Stimulated activated CD4-positive, alpha-beta T cell treated with anti-CD3 and anti-CD28 coated beads, Interleukin-1b, Interleukin-23, amount 100 ng/mL, for 4 hours (primary cell): ENCODE measurements at places on chromosomes 4 and X.

DNA sequence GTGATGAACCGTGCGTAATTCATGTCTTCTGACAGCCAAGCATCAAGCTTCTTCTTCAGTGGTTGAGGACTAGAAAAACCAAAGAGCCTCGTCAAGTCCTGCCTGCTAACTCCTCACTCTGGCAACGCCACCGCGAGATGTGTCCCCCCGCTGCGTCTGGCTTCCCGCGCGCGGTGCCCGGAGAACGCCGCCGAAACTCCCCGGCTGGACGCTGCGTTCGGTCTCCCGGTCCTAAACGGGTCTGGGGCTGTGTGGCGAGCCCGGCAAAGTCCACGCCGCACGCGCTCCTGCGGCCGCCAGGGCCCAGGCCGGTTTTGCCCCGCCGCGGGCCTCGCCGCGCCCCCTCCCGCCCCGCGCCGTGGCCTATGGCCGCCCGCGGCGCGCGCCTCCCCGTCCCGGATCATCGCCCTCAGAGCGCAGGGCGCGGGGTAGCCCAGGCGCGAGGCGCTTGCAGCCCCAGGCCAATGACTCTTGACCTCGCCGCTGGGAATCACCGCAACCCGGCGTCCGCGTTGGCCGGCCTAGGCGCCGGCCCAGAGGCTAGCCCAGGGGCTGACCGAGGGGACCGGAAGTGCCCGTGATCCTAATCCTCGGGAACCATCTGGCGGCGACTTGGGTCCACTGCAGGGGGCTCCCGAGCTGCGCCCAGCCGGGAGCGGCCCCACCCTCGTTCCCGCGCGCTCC lies at the start of gene AADAT:
TSS of gene AADAT (minus strand) at position 289 of the 684 bp plus-strand sequence. CDS start at position 23, 266 bp downstream.
- no peak for DNase-seq

DNA sequence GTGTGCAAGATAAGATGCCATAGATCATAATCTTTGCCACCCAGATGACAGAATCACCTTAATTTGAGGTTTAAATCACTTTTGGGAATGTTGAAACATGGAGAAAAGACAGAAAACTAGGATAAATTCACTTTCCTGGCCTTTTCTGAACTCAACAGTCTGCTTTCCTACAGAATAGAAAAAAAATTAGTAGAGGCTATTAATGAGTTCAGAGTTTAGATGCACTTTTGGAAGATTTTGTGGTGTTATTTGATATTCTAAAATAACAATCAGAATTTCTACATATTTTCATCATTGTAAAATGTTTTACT lies 195.9 kb downstream of the CAMK2D start:
- no peak for DNase-seq

DNA sequence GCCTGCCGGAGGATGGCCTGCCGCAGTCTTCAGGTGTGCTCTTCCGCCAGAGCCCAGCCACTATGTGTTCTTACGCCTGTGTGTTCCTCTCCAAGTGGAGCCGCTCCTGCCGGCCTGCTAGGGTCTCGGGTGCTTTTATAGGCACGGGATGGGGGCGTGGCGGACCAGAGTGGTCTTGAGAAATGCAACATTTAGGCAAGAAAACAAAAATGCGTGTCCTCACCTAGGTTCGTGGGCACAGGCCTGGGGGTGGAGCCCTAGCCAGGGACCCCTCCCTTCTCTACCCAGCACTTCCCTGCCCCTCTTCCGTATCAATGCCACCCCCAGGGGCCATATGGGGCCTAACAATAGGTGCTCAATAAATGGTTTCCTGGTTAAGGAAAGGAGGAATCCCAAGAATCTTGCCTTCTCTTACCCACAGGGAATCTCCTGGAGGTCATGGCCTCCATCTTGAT lies 34.4 kb upstream of the LRBA start:
- no peak for DNase-seq

DNA sequence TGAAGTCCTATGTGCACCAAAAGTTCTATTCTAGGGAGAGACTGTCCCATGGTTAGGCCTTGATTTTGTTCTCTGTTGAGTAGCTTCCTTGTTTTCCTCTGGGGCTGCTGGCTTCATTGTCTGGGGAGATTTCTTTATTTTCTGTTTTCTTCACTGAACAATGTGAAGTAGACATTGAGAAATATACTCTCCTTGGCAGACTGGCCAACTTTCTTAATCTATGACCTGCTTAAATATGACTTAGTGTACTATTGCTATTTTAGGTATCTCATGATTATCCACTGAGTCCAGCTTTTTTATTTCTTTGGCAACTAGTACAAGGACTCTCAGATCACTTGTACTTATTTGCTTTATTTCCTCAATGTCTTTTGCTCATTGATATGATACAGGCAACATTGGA lies 1594.6 kb downstream of the ARAP2 start:
- no peak for DNase-seq

GRCh38 chr4:150310159-150310895 lies 232.1 kb downstream of the DCLK2 start:
- no peak for DNase-seq

DNA sequence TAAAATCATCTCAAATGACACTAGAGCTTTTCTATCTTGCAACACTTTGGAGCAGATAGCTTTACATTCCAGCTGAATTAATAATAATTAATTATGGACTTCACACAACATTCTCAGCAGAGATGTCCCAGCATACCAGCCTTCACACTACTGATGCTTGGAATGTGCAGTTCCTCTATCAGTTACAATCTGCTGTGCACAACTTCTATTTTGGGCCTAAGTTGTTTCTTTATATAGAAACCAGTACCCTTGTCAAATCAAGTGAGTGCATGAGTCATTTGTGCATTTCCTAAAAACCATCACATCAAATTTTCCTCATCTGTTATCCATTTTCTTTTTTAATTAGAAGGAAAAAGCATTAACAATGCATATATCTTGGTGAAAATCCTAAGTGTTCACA lies 8.8 kb upstream of the RASL11B start:
- no peak for DNase-seq

- no peak for DNase-seq
Observed at GRCh38 chr4:125091-125771, 930 bp downstream of the ZNF718 start.

DNA sequence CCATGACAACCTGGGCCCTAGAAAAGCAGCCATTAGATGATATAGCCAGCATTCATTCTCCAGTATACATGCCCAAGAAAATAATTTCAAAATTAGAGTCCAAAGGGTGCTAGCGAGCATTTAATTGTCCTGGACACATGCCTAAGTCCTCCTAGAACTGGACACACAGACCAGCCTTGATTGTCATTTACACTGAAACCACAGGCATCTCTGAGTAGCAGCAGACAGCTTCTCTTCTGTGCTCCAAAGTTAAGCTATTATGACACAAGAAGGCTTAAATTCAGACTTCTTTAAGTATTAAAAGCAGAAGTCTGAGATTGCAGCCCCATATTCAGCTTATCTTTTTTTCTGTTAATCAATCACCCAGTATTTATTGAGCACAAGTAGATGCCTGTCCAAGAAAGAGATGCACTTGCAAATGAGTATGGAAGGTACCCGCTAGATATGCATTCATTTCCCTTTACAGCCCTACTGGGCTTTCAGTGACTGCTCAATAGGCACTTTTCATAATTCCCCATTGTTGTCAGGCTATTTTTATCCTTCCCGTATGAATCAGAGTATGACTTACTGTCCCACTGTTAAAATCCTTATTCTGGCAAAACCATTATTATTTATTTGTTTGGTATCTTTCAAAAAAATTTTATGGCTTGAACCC lies 374.1 kb downstream of the FBXW7 start:
- DNase-seq, result no peak

- DNase-seq, result no peak
Observed at GRCh38 chr4:28238876-28239275, 1378.2 kb downstream of the STIM2 start.

DNA sequence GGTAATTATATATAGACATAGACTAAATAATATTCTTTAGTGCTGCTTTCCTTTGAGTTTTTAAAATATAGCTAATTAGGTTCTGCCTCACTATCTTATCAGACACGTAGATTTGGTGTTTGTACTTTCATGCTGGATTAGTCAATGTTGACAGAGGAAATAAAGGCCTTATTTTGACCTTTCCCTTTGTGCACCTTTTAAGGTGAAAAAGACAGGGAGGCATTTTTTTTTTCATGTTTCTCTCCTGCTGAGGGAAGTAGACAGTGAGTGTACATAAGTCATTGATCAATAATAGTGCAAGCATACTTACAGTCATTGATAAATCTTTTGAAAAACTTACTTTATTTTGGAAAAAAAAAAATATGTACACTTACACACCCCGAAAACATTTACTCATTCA lies 467.8 kb downstream of the GRXCR1 start:
- DNase-seq, result no peak
